Type B pancreatic cell (in vitro differentiated cells): ENCODE measurements at places on chromosomes 4 and X.

DNA sequence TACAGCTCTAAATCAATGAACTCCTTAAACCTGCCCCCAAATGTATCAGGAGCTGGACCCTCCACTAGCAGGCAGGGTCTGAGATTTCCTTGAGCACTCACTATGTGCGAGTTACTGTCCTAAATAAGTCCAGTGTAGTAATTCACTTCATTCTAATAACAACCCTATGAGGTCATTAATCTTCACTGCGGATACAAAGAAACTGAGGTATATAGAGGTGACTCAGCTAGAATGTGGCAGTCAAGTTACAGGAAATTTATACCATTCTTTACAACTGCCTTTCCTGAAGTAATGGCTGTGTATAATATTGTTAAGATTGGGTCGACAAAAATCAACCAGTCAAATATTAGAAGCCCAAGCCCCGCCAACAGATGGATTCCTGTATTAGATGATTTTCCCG lies 473.9 kb upstream of the FTHL17 start:
- DNase-seq: no peak

DNA sequence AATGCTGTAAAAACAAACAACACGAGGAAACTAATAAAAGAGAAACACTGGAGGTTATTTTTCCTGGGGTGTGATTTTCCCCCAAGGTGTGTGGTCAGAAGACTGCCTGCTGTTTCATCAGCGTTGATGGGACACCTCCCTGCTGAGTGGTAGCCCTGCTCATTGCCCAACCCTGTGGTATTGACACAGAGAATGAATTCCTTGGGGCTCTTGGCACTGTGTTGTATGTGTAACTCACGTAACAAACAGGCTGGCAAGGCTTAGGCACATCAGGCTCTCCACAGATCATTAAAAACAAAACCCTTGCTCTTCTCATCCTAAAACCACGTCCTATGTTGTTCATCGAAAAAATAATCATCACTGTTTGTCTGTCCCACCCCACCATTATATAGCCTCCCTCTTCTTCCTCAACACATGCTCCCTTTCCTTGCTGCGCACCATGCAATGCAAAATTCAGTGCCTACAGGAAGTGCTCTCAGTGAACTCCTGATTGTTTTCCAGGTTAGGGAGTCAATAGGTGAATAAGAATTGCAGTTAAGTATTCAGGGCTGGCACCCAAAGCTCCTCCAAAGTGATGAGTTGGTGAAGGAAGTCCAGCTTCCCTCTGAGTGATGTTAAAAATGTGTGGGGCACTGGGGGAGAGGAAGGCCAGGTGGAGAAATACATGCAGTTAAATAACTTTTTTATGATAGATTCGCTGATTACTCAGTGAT lies 11.4 kb upstream of the PUDP start:
- no peak for DNase-seq

- no peak for DNase-seq
These were observed 493.9 kb upstream of the NDST4 start for GRCh38 chr4:115607311-115607710.

DNA sequence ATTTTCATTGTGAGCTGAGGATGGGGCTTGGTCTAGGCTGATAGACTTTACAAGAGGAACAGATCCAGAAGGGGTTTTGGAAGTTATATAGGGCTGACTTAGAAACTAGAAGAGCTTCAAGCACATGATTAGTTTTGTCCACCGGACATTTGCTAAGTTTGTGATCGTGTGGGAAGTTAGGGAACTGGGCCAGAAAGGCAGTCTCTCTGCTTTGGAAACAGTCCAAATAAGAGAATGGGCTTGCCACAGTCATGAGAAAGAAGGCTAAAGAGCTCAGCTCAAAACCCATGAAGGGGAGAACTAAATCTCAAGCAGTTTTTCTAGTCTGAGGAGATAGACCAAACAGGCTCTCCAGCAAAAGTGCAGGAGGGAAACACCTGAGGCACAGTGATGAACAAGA lies 67.8 kb downstream of the ZNF674 start:
- DNase-seq: no peak

- DNase-seq: no peak
These were observed 739.3 kb upstream of the FAM241A start for GRCh38 chr4:111405989-111406388.

DNA sequence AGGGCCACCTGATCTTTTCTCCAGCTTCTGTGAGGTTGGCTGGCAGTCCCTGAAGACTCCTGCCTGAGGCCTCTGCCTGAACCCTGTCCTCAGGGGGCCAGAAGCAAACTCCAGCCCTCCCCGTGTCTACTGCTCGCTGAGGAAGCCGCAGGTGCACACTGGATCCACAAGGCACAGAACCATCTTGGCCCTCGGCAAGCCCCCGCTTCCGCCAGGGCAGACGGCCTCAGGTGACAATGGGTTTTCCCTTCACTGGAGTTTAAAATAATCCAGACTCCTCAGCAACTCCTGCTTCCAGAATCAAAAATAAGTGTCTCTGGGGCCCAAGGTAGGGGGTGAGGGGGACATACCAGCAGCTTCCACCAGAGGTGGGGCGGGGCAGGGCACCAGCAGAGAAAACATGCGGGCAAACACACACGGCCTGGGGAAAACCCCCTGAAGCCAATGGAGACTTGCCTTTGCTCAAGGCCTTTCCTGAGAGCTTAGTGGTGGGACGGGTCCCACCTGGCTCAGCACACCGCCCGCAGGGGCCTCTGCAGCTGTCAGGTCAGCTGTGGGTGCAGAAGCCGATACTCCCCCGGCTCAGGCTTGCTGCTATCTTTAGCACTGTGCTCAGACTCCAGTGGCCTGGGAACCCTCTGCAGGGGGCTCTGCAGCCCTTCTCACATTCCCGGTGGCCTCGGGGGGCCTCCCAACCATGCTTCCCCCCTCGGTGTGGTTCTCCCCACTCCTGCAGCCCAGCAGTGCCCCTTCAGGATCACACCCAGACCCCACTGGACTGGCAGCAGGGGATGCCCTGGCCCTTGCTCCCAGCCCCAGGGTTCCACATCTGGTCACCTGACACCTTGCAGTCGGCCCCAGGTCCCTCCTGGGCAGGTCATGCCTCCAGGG lies 1.9 kb downstream of the MYL5 start:
- no peak for DNase-seq

- DNase-seq: no peak
These were observed 24.2 kb downstream of the RBPJ start for GRCh38 chr4:26344901-26345564.

- DNase-seq: peak; percentile 34
These were observed 65.8 kb upstream of the MSN start for GRCh38 chrX:65601530-65602220.
